ENCODE measurements at places on chromosomes 3 and 15. TPM values are rescaled to one million over a fixed set of nuclear protein-coding genes. Genes with fewer than 3 reads are reported as not detected.

The CCR2 gene
- 1.9 TPM for total RNA-seq

The ANKRD63 gene
- total RNA-seq: 0.65 TPM

The ALDH1A3 gene
- total RNA-seq: 13.7 TPM

The EAF1 gene
- 8.2 TPM for total RNA-seq

The C2CD4B gene
- total RNA-seq: 4.1 TPM

The PRKCI gene
- total RNA-seq: 16.1 TPM

The CHRM5 gene
- not detected for total RNA-seq

The CCRL2 gene
- total RNA-seq: 2.1 TPM

The ARID3B gene
- total RNA-seq: 2.6 TPM

The ZNF80 gene
- total RNA-seq: not detected

The CAND2 gene
- total RNA-seq: 51.0 TPM

The COMMD2 gene
- total RNA-seq: 21.0 TPM

The FBXL22 gene
- 14.9 TPM for total RNA-seq

- no peak for DNase-seq
Observed at GRCh38 chr3:25473246-25473645, 45.2 kb downstream of the RARB start.

DNA sequence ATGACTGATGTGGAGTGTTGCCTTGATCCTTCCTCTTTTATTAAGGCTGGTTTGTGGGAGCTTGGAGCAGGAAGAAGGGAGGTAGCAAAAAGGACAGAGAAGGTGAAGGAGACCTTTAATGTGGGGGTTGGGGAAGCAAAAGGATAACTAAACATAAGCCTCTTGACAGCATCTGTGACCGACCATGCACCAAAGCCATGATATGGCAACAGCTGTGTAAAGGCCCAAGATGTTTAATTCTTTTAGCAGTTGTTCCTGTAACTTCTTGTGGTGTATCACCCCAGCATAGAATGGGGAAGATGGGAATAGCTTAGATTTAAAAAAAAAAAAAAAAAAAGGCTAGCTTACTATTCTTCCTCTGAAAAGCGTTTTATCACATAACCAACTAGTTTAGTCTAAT lies 194.7 kb downstream of the KLHL25 start:
- DNase-seq: no peak

GRCh38 chr3:77321646-77322045 lies 281.7 kb downstream of the ROBO2 start:
- DNase-seq: no peak

- DNase-seq: no peak
Observed at GRCh38 chr15:90402767-90403166, 14.7 kb downstream of the IQGAP1 start.

GRCh38 chr3:31729573-31729972 lies 196.8 kb downstream of the STT3B start:
- no peak for DNase-seq

DNA sequence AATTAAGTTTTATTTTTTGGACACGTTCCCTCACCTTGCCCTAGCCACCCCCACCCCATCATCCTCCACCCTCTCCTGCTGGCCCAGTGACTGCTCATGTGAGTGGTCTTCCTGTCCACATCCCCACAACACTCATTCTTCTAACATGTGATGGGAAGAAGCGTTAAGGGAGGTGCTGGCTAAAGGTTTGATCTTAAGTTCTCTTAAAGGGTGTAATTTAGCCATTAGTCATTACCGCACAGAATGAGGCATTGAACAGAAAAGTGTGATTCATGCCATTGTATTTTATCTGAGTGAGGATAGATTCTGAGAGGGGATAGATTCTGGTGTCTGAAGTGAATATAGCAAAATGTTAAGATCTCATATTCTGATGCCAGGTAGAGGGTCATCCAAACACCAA lies 272.9 kb upstream of the TPM1 start:
- no peak for DNase-seq

GRCh38 chr15:51727141-51727897 lies 10.1 kb downstream of the LYSMD2 start:
- no peak for DNase-seq

DNA sequence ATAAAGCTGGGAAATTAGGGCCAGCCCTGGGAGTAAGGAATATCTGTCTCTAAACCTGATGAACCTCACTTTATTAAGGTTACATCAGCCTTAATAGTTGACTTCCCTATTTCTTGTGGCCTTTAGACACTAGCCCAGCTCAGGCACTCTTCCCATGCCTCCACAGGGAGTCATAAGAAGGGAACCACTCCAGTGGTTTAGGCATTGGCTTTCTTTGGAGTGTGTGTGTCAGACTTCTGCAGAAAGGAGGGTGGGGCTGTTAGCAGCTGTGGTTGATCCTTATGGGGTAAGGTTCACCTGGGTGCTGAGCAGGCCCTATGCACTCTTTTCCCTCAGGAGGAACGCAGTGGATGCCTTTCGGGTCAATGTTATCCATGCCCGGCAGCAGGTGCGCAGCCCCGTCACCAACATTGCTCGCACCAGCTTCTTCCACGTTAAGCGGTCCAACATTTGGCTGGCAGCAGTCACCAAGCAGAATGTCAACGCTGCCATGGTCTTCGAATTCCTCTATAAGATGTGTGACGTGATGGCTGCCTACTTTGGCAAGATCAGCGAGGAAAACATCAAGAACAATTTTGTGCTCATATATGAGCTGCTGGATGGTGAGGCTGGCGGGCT lies 4.0 kb downstream of the AP2M1 start:
- DNase-seq: no peak

DNA sequence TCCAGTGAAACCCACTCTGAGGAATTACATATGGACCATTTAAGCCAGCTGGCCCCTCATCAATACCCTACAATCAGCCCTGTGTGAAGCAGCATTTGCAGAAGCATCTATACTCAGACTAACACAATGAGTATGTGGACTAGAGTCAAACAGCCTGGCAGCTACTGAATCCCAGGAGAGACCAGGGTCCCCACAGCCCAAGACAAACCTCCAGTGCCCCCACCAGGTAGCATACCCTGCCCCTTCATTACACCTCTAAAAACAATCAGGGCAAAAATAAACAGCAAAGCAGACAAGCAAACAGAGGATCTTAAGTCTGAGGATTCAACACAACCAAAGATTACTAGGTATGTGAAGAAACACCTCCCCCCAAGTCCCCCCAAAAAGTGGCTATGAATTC lies 157.4 kb downstream of the LEKR1 start:
- DNase-seq: no peak

GRCh38 chr3:39491014-39491413 lies 23.5 kb downstream of the MOBP start:
- DNase-seq: no peak

DNA sequence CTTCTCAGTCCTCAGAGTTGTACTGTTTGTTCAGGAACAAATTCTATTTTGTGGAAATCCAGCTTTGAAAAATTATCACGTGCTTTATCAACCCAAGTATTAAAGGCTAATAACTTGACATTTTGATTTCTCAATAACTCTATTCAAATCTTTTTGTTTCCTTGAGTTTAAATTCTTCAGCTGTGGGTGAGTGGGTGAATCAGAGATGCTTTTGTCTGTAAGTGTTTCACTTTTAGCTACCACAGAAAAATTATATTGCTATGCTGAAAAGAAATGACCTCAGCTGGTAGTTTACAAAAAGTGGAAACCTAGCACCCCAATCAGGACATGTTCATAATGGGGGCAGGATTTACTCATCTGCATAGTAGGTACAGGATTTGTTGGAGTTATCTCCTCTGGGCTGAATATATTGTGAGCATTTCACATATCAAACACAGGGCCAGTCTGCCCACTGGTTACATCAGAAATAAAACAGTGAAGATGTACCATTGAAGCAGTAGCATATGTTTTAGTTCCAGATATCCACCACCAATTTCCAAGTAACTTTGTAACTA lies 30.5 kb downstream of the MINDY4B start:
- no peak for DNase-seq

DNA sequence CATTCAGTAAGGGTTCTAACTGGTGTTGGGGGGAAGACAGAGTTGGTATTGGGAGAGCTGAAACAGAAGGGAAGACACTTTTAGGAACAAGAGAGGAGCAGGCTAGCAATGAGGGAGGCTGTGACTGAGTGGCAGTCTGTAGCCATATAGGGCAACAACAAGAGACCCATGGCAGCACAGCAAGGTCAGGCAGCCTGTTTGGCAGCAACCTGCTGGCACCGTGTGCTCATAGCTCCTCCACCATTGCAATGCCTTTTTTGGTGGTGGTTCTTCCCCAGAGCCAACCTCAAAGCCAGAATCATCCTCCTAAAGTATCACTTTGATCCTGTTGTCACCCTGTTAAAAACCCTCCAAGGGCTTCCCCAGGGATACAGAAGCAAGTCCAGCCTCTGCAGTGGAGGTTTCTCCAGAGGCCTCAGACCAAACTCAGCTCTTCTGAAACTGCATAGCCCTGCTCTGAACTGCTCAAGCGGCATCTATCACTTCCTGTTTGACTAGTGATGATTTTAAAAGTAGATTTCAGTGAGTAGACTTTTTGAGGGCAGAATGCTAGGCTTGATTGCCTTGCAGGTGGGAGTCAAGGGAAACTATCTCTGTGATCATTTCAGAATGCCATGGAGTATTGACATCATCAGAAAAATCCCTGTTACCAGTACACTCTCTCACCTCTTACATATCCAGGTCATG lies 176.9 kb downstream of the STAC start:
- DNase-seq: no peak

DNA sequence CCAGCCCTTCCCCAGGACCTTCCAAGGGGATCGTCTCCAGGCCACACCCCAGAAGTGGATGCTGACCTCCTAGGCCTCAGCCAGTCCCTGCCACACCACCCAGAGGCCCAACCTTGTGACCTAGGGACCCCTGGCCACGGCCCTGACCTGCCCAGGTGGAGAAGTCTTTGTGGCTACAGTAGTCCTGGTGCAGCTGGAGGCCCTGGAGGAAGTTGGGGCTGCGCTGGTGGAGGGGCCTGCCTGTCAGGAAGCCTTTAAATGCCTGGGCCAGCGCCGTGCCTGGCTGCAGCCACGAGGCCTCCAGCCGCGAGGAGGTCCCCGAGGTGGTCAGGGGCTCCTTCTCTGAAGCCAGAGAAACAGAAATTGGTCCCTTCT lies 23.4 kb downstream of the PLA2G4D start:
- no peak for DNase-seq

GRCh38 chr15:45112143-45112590 lies 1.8 kb downstream of the DUOX2 start:
- no peak for DNase-seq

- DNase-seq: no peak
Observed at GRCh38 chr3:113548501-113548900, 16.1 kb downstream of the SIDT1 start.

- DNase-seq: no peak
Observed at GRCh38 chr3:134201201-134202130, 49.2 kb downstream of the RYK start.

DNA sequence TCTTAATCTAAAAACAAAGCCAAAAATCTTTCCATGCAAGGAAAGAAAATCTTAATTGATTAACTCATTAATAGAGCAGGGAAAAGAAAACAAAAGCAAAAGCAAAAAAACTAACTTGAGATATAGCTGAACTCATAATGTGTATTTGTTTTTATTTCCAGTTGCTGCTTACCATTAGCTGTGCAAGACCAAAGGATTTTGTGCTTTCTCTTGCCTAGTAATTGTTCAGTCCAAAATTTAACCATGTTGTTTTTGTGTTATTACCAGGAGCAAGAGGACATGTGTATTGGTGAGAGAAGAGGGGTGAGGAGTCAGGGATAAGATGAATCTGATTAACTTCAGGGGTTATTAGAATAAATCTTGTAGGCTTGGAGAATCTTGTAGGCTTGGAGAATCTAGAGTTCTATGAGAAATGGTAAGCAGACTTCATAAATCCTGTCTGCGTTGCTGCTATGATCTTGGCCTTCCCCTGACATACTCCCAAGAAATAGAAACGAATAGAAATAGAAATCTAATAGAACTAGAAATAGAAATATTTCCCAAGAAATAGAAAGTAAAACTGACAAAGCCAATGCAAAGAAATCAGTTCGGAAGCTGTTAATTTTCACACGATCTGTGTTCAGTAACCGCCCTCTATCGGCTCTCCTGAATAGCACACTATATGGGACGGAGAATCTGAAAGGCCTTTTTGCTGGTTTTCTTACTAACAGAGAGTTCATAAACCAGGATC lies 72.6 kb upstream of the TNFSF10 start:
- no peak for DNase-seq

GRCh38 chr15:26295336-26296085 lies 432.4 kb upstream of the ATP10A start:
- DNase-seq: no peak

DNA sequence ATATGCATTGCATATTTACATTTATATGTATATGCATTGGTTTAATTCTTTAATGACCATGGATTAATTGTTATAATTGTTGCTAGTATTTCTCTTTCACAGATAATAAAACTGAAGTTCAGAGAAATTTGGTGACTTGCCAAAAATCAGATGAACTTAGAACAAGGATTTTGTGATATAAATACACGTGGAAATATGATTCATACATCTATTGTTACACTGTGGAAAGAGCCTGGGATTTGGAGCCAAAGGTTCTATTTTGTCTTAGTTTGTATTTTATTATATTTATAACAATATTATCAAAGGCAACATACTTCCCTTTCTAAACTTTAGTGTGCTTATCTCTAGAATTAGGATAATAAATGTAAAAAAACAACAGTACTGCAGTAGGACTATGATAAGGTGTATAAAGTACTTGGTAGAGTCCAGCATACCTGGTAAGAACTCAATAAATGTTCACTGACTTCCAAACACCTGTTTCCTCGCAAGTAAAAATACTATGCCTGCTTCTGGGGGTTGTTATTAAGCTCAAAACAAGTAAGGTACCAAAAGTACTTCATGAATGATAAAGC lies 342.9 kb downstream of the THSD4 start:
- DNase-seq: no peak

- peak; percentile 69 for DNase-seq
Observed at GRCh38 chr15:31402511-31403056, 75.9 kb downstream of the KLF13 start.

All from left cardiac atrium (tissue), 4 donors.